Cardiac atrium fibroblast (primary cell): ENCODE measurements at places on chromosomes 6 and 20. TPM values are rescaled to one million over a fixed set of nuclear protein-coding genes. Genes with fewer than 3 reads are reported as not detected.

Gene TSBP1
- total RNA-seq, result not detected in 2 replicates

Gene DPPA5
- not detected in 2 replicates for total RNA-seq

Gene HRH3
- not detected in 2 replicates for total RNA-seq

Gene NNAT
- total RNA-seq, result 0.32 TPM in 1 of 2 replicates, not detected in the other

Gene HFE
- 6.5 and 19.0 TPM in 2 replicates for total RNA-seq

Gene GABRR2
- total RNA-seq, result not detected in 2 replicates

Gene PSORS1C1
- total RNA-seq, result 0.16 and 1.1 TPM in 2 replicates

Gene ADGRG6
- total RNA-seq, result 1.4 and 2.3 TPM in 2 replicates

Gene LAMP5
- not detected in 2 replicates for total RNA-seq

Gene ATXN1
- total RNA-seq, result 14.9 and 16.1 TPM in 2 replicates

Gene OR2H1
- not detected in 2 replicates for total RNA-seq

Gene ZBTB12
- total RNA-seq, result 1.8 and 2.1 TPM in 2 replicates

Gene RSPO3
- total RNA-seq, result not detected in 2 replicates

Gene KCNB1
- total RNA-seq, result 0.18 and 2.4 TPM in 2 replicates

Gene TCP11
- total RNA-seq, result not detected in 2 replicates

Gene TMEM170B
- under 0.01 and 0.49 TPM in 2 replicates for total RNA-seq

Gene TFAP2C
- not detected in 2 replicates for total RNA-seq

Gene LTA
- total RNA-seq, result not detected in 2 replicates
